Testis (tissue), 5 donors: ENCODE measurements at places on chromosomes 13 and 19. TPM values are rescaled to one million over a fixed set of nuclear protein-coding genes. Genes with fewer than 3 reads are reported as not detected.

SLITRK6 gene
- 0.34 TPM for polyA plus RNA-seq

RDH8 gene
- polyA plus RNA-seq: 3.7 TPM

ZNF227 gene
- 12.8 TPM for polyA plus RNA-seq

ERICH4 gene
- polyA plus RNA-seq: 0.61 TPM

SHFL gene
- polyA plus RNA-seq: 18.7 TPM

ZSCAN4 gene
- 0.26 TPM for polyA plus RNA-seq

HS6ST3 gene
- polyA plus RNA-seq: 0.87 TPM

URAD gene
- polyA plus RNA-seq: not detected

ZNF525 gene
- polyA plus RNA-seq: 14.0 TPM

CGB3 gene
- not detected for polyA plus RNA-seq

ZNF575 gene
- polyA plus RNA-seq: 2.4 TPM

TEAD2 gene
- polyA plus RNA-seq: 29.6 TPM

IRGC gene
- 167 TPM for polyA plus RNA-seq

RASA3 gene
- 13.2 TPM for polyA plus RNA-seq

RFPL4AL1 gene
- not detected for polyA plus RNA-seq

CEBPA gene
- 4.7 TPM for polyA plus RNA-seq

RNF225 gene
- not detected for polyA plus RNA-seq
